Stimulated activated CD4-positive, alpha-beta T cell treated with anti-CD3 and anti-CD28 coated beads, Interleukin-12 subunit alpha, Interleukin-12 subunit beta, amount 100 ng/mL, for 48 hours (primary cell): ENCODE measurements at places on chromosomes 16 and 17.

DNA sequence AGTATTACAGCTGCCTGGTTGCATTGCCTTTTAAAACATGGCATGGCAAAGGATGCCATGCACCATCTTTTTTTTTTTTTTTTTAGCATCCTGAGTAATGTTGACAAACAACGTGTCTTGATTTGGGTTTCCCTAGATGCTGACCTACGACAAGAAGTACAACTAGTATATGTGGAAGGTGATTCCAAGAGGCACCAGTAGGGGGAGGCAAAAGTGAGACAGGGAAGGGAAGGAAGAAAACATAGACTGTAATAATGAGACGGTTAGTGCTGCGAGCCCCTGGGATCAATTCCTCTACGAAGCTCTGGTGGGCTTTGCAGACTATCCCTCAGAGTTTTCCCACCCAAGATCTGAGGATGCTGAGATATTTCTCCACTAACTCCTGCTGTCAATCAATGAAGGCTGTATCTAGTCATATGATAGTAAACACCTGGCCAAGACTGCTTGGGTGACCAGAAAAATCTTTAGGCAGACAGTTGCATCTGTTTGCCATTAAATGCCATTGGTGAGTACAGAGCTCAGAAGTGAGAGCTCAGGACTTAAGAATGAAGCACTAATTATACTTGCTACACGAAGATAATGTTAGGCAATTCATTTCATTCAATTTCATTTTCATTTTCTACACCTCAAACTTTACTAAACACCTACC is 458.6 kb upstream of the GOT2 start:
- DNase-seq, result peak; percentile 29

- DNase-seq, result no peak
Observed at GRCh38 chr16:25298165-25298872, 40.7 kb upstream of the ZKSCAN2 start.

DNA sequence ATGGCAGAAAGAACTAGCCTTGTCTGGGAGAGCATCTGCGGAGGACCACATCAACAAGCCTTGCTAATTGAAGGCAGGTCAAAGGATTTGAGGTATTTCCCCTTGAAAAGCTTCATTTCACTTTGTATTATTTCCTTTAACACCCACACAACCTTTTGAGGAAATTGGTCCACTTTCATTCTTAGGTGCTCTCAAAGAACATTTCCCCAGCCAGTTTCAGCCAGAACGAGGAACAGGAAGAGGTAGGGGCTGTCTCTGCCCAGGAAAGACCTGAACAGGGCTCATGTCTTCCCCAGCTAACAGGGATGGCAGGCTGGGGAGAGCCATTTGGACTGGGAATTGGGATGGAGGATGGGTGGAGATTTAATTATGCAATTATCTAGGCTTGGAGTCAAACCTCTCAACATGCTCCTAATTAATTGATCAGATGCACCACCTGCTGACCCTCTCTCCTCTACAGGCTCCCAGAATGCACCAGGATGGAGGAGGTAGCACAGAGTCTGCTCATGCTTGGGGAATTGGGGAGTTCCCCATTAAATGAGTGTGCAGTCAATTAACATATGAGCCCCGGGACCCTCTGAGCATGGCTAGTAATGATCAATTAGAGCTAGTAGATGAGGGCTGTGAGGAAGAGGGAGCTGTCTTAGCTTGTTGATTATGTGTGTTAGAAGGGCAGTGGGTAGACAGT is 84.6 kb downstream of the GP2 start:
- no peak for DNase-seq

DNA sequence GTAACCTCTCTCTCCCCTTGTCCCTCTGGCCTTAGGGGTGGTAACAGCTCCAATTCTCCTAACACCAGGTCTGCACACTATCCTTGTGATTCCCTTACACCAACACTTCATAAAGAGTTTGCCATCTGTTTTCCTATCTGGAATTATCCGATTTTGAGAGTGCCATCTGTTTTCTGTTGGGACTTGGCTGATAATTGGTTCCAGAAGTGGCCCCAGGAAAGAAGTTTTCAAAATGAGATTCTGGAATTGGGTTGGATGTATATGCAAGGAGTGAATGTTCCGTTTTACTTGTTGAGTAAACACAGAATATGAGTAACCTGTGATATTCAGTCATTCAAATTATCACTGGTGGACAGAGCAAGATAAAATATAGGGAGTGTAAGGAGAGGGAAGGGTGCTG is 134.1 kb upstream of the HS3ST3A1 start:
- no peak for DNase-seq

GRCh38 chr17:3037259-3037658 is 26.1 kb downstream of the OR1D5 start:
- no peak for DNase-seq

DNA sequence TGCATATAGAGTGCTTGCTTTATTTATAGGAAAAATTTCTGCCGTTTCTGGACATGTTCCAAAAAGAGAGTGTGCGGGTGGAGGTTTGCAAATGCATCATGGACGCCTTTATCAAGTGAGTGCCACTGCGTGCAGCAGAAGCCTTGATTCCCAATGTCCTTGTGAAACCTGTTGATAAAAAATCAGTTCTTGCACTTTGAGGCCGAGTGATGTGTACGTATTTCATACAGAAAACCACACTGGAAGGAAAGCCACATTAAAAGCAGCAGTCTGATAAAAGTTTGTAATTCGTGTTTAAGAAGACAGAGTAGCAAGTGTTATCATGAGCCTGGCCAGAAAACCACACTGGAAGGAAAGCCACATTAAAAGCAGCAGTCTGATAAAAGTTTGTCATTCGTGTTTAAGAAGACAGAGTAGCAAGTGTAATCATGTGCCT is 78.0 kb downstream of the KNOP1 start:
- no peak for DNase-seq

- DNase-seq, result no peak
Observed at GRCh38 chr17:4715063-4715744, 4.8 kb downstream of the ARRB2 start.

DNA sequence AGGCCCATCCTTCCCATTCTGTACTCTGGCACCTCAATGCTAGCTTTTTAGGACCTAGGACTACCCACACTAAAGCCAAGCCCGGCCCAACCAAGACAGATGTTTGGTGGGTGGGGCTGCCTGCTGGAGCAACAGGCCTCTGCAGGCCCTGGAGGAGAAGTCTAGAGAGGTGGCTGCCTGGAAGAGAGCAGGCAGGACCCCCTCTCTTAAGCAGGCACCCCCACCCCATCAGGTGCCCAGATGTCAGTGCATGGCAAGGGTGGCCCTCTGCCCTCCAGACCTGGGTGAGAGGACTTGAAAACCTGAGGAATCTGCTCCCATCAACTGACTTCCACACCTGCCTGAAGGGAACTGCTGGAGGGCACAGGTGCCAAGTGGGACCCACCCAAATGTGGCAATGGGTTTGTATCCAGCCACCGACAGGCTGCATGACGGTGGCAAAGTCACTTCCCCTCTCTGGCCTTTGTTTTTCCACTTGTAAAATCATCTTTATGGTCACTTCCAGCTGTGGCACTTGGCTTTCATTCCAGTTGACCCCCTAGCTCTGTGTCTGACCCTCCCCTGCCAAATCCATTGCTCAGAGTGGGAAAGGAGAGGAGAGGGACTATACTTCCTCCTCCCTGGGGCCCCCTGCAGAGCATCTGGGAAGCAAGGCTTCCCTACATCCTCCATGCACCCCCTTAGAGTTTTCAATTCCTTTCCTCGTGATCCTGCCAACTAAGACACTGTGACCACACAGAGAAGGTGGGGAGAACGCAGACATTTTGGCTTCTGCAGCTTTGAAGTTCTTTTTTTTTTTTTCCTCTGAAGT is 1.7 kb upstream of the STAT5A start:
- DNase-seq, result no peak

DNA sequence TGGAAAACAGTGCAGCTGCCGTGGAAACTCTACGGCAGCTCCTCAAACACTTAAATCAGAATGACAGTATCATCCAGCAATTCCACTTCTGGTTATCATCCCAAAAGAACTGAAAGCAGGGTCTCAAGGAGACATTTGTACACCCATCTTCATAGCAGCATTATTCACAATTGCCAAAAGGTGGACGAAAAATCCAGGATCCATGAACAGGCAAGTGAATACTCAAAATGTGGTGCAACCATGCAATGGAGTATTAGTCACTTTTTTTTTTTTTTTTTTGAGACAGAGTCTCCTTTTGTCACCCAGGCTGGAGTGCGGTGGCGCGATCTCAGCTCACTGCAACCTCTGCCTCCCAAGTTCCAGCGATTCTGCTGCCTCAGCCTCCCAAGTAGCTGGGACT is 10.6 kb upstream of the AATK start:
- DNase-seq, result no peak

DNA sequence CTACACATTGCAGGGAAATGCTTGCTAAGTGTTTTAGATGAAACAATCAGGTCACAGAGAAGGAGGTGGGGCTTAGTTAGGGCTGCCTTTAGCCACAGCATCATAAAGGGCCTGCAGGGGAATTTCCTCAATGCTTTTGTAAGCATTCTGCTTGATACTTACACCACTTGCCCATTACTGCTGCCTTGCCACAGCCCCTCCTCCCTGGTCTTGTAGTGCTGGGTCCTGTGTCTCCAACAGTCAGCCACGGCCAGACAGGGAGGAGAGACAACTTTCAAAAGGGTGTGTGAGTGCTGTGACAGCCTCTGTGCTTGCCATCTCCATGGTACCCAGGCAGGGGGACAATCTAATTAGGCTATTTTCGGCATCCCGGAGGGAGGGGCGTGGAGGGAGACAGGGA is 111.2 kb downstream of the SHISA9 start:
- DNase-seq, result no peak

- DNase-seq, result no peak
Observed at GRCh38 chr17:51245535-51245934, 14.3 kb downstream of the MBTD1 start.

- no peak for DNase-seq
Observed at GRCh38 chr17:6100146-6100545, 30.0 kb downstream of the WSCD1 start.

- no peak for DNase-seq
Observed at GRCh38 chr17:8160741-8161221, 2.0 kb downstream of the VAMP2 start.

DNA sequence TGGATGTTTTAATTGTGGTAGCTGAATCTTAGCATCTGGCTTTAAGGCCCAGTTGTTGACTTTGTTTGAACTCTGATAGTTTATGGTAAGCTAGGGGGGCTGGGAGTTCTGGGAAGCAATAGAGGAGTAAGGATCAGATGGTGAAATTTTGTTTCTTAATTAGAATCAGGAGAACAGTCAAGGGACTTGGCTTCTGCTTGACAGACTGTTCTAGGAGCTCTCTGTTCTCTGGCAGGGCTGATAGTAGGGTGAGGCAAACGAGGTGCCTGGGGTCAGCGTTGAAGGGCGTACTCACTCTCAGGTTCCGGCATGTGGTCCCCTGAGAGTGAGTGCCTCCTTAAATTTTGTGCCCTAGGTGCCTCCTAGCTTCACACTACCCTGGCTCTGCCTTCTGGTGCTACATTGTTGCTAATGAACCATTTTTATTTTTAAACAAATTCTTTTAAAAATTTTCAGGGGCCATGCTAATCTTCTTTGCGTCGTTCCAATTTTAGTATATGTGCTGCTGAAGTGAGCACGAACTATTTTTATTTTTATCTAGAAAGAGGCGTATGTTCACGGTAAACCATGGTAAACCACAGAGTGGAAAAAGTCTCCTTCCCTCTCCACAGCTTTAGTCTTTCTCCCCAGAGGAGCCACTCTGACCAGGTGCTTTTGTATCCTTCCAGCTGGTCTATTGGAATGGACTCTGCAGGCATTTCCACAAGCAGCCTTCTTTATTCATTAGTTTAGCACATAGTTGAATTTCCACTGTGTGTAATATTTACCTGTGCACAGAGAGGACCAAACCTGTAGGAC is 19.7 kb downstream of the SLC7A6 start:
- no peak for DNase-seq

DNA sequence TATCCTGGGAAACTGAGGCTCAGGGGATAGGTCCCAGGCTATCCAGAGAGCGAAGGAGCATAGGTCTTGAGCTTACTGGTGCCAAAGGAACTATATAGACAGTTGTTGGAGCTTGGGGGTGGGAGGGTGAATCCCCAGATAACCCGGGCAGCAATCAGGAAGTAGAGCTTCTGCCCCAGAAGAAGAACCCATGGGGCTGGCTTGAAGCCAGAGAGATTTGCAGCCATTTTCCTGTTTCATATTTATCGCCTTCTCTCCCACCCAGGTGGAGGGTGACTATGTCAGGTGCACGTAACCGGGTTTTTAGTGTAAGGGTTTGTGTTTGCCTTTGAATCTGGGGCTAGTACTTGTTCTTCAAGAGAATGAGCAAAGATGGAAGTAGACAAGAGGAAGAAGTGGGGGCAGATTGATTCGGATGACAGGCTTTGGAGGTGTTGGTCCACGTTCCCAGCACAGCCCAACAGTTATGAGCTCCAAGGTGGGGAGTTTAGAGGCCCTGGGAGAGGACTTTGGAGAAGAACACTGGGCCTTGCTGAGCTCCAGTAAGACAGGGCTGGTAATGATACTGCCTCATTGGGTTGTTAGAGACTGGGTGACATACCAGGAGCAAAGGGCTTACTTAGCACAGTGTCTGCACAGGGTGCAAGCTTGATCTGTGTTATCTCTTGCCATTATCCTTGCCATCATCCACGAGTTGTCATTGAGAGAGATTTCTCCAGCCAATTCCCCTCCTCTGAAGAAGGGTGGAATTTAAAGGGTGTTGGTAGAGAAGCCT is 145.6 kb downstream of the CCDC182 start:
- DNase-seq, result no peak

GRCh38 chr17:49434821-49435670 is 20.4 kb upstream of the PHB1 start:
- peak; percentile 33 for DNase-seq

DNA sequence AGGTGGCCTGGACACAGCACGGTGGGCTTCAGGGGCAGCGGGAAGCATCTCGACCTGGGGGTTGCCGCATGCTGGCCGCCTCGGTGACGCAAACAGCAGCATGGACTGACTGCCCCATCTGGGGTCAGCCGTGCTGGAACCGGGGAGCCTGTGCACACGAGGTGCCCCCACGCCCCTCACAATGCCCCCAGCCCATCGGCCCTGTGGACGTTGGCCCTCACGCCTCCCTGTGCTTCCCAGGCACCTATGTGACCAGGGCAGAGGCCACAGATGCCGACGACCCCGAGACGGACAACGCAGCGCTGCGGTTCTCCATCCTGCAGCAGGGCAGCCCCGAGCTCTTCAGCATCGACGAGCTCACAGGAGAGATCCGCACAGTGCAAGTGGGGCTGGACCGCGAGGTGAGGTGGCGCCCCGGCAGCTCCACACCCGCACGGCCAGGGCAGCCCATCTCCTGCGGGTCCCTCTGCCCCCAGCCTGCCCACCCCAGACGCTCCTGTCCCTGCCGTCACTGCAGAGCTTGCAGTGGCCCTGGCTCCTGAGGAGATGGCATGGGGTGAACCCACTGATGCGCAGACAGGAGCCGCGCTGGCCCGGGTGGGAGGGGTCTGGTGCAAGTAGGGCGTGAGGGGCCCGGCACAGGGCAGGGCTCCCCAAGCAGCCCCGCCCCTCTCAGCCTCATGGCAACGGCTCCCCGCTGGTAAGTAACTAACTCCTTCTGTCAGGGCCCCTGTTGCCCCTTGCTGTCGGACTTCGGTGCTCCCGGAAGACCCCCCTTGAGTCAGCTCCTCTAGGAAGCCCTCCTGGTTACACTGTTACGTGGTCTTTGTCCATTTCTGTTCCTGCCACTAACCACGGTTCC is 13.6 kb downstream of the CDH15 start:
- no peak for DNase-seq
